MM.1S (cell line): ENCODE measurements at places on chromosomes 13 and 19.
A peak's percentile ranks its signal among the peaks of the same experiment; 100 is the strongest.

GRCh38 chr13:74026753-74027152 lies 107.5 kb downstream of the KLF12 start:
- DNase-seq, result peak; percentile 86

DNA sequence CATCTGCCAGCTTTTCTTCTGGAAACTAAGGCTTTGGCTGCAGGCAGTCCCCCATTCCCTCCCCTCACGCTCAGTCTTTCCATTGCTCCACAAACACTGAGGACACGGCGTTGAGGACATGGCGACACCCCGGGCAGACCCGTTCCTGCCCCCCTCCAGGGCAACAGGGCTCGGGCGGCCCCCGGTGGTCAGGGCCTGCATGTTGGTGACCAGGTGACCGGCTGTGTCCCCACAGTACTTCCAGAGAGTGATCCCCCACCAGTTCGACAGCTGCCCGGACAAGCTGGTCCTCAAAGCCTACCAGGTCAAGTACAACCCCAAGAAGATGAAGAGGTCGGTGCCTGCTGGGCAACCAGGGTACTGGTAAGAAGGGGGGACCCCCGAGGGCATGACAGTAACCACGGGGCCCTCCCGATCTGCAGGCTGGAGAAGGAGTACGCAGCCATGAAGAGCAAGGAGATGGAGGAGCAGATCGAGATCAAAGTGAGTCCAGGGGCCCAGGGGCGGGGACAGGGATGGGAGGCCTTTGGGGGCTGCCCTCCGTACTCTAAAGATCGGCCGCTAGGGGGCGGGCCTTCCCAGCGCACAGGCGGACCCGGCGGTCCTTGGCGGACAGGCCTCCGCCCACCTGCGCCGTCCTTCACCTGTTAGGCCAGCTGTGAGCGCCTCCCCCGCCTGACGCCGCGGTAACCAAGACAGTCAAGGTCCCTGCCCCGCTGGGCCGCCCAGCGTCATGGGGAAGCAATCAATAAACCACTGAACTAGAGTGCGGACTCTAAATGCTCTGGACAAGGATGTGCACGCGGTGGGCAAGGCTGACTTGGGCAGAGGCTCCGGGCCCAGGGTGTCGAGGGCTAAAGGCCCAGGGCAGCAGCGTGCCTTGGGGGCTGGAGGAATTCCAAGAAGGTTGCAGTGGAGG lies 21.1 kb downstream of the PRR36 start:
- DNase-seq, result peak; percentile 76

GRCh38 chr13:26601669-26602068 lies 44.2 kb downstream of the WASF3 start:
- DNase-seq, result peak; percentile 59

DNA sequence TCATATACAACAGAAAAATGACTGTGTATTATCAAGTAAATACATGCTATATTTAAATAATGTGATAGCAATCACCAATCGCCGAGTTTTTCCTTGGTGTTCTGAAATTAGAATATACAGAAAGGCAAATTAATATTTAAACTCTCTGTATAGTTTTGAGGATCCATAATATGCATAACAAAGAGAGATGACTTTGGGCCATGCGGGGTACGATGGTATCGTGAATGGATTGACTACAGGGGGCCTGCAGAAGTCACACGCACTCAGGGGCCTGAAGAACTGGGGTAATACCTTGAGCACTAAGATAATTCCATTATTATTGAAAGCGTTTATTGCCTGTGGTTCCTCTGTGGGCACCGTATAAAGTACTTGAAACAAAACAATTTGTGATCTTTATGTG lies 314.0 kb downstream of the TEX29 start:
- no peak for DNase-seq
